ENCODE measurements at places on chromosomes 4 and X.

DNA sequence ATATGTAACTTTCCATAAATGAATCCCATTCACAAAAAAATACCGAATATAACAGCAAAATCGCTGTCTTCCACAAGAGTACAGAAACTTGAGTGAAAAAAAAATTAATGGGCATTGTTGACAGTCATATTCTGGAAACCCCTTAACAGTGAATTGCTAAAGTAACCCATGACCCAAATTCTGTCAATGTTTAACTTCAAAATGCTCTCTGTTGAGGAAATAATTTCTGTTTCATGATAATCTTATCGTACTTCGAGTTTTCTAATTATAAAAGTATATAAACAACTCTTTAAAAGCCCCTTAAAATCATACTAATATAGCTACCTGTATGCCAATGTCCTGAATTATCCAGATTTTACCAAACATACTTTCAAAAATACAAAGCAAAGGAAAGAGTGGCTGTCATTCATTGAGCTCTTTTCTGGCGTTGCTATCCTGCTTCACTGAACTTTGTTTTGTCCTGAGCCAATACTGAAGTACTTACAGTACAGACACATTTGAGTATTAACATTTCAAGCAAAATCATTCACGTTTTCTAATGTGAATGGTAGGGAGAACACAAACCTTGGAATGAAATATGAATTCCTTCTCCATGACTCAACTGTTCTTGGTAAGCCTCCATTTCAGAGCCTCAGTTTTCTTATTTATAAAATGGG lies 2.4 kb downstream of the XAGE3 start:
- no peak for DNase-seq

DNA sequence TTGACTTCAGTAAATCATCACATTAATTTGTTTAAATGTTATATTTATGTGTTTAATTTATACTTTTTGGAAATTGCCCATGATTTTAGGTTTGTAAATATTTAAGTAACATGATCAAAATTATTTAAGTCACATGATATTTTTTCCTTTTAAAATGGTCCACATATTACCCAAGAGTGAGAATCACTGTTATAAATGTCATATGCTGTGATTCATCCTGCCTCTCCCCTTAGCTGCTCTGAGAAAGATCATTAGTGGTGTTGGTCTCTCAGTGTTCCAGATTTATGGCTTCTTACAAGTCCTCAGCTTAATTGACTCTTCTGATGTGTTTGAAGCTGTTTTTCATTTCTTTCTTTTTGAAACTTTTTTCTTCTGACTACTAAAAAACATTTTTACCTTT lies 70.1 kb downstream of the SPANXN4 start:
- DNase-seq, result no peak

DNA sequence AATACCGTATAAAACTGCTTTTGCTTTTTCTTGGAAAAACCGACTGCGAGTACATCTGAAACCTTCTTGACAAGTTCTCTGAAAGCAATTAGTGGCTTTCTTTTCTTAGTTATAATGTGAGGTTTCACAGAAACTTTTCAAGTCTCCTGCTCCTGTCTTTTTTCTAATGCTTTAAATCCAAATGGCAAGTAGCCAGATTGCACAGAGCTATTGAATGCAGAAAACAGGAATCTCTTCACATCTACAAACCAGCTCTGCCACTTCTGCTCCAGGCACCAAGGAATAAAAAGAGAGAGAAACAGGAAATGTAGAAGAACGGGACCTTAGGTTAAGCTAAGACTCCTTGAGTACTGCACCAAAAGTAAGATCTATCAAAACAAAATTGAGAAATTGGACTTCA lies 267.3 kb upstream of the TET2 start:
- DNase-seq, result peak; percentile 39

DNA sequence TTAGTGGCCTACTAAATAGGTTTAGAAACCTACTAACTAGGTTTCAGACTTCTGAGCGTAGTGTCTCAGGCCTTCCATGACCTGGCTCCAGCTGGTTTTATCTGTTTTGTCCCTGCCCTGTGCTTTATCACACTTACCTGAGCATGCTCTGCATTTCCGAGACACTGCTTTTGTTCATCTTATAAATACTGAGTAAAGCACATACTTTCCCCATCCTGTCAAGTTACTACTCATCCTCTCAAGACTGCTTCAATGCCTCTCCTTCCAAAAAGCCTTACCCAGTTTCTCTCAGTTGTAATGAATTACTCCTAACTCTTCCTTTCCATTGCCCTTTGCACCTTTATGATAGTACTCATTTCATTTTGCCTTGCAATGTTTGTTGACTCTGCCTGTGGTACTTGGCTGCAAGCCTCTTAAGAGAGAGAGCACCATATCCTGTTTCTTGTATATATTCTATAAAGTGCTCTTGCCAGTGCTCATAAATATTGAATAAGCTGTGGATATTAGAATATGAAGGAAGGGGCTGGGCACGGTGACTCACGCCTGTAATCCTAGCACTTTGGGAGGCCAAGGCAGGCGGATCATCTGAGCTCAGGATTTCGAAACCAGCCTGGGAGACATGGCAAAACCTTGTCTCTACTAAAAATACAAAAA lies 34.4 kb downstream of the SLAIN2 start:
- DNase-seq, result no peak

- no peak for DNase-seq
These were observed 80.5 kb downstream of the EIF4E start for GRCh38 chr4:98848448-98848847.

DNA sequence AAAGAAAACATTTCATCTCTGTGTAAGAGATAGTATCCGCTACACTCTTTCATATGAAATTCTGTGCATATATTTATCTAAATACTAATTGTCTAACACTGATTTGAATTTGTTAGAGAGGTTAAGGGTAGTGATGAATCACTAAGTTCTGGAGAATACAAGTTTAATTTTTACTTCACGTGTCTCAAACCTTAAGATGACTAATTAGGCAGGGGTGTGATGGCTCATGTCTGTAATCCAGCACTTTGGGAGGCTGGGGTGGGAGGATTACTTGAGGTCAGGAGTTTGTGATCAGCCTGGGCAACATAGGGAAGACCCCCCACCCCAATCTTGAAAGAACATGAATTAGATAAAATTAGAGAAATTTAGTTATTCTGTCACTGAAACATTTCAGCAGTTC lies 2241.9 kb downstream of the PCDH7 start:
- DNase-seq, result no peak

- no peak for DNase-seq
These were observed 105.5 kb upstream of the STK26 start for GRCh38 chrX:131917588-131917987.

DNA sequence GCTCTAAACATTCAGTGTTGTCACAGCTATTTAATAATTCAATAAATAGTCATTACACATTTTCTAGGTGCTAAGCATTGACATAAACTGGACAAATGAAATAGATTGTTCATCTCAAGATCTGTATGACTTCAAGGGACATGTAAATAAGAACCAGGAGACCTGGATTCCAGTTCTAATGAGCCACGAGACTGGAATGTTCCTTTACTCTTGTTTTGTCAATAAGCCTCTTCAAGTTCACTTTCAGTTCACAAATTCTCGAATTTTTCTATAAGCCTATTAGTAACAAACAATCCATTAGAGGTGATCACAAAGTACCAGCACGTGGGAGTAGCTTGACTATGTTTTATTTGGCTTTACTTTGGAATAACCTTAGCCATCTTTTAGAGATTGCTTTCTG lies 514.0 kb upstream of the SMIM31 start:
- no peak for DNase-seq

DNA sequence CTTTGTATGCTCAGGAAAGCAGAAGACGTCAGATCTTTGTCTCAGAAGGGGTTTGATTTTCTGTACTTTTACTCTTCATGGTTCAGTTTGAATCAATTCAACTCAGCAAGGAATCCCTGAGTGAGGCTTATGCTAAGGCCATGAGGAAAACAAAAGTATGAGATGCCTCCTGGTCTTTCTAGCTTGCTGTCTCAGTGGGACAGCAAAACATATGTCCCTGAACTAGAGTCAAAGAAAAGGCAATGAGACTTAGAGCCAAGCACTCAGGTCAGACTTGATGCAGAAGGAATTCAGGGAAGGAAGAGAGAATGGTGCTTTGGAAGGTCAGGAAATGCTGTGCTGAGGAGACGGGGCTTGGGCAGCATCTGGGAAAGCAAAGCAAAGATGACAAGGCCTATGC lies 236.2 kb upstream of the SFRP2 start:
- DNase-seq, result no peak

GRCh38 chrX:23575281-23575680 lies 92.0 kb upstream of the PRDX4 start:
- no peak for DNase-seq

DNA sequence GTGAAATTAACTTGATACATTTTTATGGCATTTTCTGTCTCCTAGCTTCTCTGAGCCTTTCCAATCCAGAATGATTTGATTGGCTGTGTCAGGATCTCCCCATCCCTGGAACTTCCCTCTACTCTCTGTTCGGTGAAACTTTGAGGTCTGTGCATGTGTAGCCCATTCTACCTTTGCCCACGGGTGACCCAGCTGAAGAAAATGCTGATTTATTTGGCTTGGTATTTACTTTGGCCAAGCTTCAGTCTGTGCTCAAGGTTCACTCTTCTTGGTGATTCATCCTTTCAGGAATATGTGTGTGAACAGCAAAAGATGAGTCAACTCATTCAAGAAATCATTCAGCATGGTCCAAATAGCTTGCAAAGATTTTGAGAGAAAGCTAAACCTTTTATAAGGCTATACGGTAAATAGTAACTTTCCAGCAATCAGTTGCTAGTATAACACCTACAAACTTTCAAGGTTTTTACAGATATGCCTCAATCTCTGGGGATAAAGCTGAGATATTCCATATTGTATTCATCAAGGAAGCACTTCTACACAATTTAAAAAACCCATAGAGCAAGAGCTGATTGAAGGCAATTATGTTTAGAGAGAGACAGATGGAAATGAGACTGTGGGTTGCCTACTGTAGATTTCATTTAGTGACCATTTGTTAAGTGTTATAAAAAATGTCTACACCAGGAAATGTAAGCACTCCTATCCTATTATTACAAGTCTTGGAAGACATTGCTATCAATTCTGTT lies 233.9 kb upstream of the CXXC4 start:
- DNase-seq, result peak; percentile 37

DNA sequence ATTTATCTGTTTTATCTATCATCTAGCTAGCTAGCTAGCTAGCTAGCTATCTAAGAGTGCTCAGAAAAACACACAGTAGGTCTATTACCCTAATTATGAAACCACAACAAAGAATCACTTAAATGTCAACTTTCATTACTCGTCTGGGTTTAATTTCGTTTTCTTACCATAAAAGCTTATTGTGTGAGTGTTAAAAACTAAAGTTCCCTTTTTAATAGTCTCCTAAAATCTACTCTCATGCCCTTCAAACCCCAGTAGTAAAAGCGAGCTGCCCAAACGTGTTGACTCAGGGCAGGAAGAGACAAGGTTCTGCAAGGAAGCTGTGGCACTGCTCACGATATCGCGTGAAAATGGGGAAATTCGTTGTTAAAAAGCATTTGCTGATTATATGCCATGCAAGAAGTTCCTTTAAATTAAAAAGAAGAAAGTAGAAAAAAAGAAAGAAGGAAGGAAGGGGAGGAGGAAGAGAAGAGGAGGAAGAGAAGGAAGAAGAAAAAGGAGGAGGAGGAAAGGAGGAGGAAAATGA lies 595 bp downstream of the MBNL3 start:
- peak; percentile 44 for DNase-seq

DNA sequence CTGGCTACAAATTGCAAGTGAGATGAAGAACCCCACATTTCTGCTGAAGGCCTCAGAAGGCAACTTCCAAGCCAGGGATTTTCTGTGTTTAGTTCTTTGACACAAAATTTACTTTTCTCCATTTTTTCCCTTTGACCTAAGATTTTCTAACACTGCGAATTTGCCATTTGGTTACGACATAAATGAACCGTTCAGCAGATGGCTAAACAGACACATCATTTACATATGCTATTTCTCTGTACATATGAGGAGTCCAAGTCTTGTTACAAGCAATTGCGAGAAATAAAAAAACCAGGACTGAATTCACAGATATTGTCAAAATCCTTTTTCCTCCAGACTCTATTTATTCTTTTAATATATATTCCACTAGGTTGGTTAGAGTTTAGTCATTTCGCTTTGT lies 978.6 kb downstream of the NLGN4X start:
- no peak for DNase-seq

GRCh38 chr4:13455411-13455810 lies 28.7 kb downstream of the RAB28 start:
- DNase-seq, result no peak

- DNase-seq, result no peak
These were observed 21.2 kb upstream of the SMPX start for GRCh38 chrX:21779095-21779494.

GRCh38 chr4:147877308-147877771 lies 145.5 kb downstream of the ARHGAP10 start:
- DNase-seq, result no peak

DNA sequence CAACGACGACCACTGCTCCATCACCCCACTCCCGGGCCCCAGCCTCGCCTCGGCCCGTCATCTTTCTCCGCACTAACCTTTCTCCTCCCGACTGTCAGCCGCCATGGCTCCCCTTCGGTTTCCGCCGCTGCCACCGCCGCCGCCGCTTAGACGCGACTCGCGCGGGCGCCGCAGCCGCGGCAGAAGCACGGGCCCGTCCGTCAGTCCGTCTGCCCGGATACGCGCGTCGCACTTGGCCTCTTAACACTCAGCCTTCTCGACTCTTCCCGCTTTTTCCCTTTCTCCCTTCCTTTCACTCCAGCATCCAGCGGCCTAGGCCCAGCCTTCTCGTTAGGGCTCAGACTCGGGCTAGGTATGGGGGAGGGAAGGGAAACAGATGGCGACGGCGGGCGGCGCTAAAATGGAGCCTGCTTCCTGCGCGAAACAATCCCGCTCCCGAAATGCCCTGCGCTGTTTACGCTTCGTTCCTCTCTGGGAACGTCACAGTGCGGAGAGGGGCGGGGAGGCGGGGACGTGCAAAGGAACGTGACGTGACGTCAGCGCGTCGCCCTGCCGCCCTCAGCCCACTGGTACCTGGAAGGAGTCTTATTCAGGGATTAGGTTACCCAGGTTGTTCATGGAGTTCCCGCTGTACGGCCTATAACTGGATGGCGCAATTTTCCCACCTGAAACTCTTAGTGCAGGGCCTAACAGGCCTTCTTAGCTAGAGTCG lies at the start of gene YTHDC1:
Gene YTHDC1 (minus strand): TSS at position 442 of the 712 bp plus-strand sequence. CDS start 337 bp downstream, at position 105.
- DNase-seq, result peak; percentile 94

DNA sequence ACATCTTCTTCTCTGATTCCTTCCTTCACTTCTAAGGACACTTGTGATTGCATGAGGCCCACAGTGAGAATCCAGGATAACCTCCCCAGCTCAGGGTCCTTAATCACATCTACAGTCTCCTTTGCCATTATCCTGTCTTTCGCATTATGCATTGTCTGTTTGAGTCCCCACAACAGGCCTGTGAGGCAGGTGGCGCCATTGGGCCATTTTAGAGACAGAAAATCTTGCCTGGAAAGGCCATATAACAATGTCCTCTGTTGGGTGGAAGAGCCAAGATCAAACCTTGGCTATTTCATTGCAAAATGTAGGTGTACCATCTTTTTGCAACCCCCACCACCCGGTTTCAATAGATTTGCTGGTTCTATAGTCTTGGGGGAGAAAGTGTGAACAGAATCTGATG lies 11.8 kb upstream of the DCUN1D4 start:
- DNase-seq, result peak; percentile 46
